ENCODE measurements at places on chromosomes 5 and 9.
A peak's percentile ranks its signal among the peaks of the same experiment; 100 is the strongest.

DNA sequence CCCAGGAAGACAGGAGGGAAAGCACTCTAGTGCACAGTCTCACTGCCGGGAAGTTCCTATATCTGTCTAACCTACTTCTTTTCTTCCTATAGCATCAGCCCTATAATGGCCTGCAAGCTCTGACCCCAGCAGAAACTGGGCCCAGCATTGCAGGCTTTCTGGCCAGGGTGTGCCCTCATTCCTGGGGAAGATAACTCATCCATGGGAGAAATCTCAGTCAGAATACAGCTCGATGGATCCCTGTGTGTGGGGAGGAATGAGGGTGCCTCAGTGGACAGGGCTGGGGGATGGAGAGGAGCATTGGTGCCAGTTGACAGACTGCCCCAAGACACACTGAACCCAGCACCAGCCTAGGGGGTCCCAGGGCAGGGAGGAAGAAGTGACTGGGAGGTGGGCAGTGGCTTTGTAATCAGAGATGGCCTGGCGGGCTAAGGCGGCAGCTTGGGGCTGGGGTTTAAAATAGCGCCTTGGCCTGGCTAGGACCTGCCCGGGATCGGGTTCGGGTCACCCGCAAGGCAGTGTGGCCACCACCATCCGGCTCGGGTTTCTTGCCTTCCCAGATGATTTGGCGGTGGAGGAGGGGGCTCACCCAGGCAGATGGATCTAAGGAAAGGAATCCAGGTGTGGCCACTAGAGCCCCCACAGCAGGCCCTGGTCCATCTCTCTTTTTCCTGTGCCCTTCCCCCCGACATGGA lies 7.6 kb upstream of the CXXC5 start:
- DNase-seq, result no peak

DNA sequence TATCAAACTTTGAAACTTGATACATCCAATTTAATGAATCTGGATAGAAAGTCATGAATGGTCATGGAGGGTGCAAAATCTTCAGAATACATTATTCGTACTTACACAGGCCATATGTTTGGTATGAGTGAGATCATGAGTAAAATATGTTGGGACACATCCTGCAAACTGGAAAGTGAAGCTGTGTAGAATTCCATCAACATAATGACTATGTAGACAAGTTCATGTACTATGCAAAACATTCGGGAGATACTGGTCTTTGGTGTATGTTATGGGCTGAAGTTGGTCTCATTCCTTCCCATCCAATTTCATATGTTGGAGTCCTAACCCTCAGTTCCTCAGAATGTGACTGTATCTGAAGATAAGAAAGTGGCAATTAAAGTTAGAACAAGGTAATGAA lies 18.1 kb upstream of the CTNND2 start:
- no peak for DNase-seq

DNA sequence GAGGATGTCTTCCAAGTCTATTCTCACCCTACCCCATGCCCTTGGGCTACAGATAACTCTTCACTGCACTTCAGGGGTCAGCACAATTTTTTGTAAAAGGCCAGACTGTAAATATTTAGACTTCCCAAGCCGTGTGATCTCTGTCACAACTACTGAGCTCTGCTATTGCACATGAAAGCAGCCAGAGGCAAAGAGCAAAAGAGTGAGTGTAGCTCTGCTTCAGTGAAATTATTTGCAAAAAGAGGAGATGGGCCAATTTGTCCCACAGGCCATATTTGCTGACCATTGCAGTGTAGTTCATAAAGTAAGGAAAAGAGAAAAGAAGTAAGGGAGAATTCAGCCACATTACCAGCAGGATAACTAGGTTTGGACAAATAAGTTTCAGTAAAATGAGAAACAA lies 7.0 kb upstream of the MOCS2 start:
- DNase-seq, result no peak

GRCh38 chr5:141051521-141051866 lies 320 bp downstream of the PCDHB1 start:
- no peak for DNase-seq

- DNase-seq, result no peak
Observed at GRCh38 chr5:149273237-149273636, 1.6 kb downstream of the AFAP1L1 start.

DNA sequence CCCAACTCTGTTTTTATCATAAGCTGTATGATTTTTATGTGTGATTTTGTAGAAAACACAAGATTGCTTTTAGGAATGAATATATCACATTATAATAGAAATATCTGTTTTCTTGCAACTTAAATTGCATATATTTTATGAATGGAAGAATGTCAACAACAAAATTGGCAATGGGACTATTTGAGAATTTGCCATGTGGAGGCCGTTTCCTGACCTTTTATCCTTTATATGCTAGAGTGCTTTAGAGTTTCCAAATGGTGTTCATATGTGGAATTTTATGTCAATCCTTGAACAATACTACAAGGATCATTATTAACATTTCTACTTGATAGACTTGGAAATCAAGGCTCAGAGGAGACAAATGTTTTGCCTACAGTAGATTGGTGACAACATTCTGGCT lies 34.2 kb downstream of the ITGA1 start:
- no peak for DNase-seq

GRCh38 chr5:154756868-154757813 lies 2.0 kb downstream of the LARP1 start:
- DNase-seq, result peak; percentile 15

DNA sequence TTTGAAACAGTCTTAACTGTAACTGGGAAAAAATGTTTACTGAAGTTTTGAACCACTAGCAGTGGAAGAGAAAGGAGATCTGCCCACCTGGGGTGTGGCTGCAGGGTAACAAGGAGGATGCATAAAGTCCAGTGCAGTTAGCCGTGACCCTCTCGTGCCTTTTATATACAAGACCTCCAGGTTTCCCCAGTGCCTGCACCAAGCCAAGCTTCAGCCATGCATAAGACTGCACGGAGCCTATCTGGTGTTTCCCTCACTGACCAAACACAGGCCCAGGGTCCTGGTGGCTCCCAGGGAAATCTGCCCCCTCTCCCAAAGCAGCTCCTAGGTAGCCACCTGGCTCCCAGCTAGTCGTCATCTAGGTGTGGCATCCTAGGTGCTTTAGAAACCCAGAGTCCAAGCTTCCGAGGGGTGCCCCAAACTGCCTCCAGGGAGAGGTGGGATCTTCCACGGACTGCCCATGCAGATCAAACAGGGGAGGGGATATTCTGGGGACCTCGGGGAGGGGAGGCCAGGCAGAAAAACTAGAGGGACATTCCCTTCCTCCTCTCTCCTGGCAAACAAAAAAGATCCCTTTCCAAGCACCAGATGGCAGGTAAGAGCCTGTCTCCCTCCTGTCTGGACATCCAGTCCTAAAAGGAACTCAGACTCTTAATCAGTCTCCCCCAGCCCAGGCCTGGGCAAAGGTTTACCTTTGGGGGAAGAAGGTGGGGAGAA lies 2.7 kb downstream of the SHB start:
- no peak for DNase-seq

GRCh38 chr5:30347858-30348257 lies 845.6 kb upstream of the CDH6 start:
- DNase-seq, result no peak

- no peak for DNase-seq
Observed at GRCh38 chr5:96637196-96637595, 25.0 kb upstream of the CAST start.

DNA sequence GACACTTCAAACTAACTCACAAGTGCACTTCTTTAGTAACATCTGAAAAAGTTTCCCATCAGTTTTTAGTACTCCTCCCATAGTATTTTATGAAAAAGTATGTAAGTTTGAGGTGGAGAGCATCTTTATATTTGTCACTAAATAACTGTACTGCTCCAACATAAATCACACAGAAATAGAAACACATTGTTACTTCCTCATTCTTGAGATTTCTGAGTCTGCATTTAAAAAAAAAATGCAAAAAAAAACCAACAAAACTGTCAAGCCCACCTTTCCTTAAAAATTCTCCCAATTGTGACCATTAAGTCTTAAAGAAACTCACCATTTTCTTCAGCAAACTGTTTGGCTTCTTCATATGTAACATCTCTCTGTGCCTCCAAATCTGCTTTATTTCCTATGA lies 18.7 kb downstream of the RAB14 start:
- DNase-seq, result no peak

GRCh38 chr5:172439785-172440477 lies 14.4 kb downstream of the SH3PXD2B start:
- no peak for DNase-seq

DNA sequence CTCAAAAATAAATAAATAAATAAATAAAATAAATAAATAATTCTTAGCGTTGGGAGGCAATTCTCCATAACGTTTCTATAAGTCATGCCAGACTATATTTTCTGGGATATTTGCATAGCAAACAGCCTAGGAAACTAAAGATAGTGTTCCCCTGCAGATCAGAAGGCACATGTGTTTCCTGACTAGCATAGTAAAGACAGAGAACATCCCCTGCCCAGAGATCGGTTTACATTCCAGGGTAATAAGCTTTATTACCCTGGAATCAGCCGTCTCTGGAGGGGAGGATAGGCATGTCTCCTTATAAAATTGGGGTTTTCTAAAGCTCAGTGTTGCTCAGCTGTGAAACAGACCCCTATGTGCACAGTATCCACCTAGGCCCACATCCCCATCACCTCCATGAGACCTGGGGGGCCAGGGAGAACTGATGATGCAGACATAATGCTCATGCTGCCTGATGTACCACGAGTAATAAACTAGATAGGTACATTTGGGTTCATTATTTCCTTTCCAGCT lies 36.9 kb upstream of the IFNK start:
- DNase-seq, result no peak

GRCh38 chr5:96788112-96788749 lies 19.5 kb downstream of the ERAP1 start:
- DNase-seq, result no peak

- no peak for DNase-seq
Observed at GRCh38 chr9:99360026-99360425, 137.9 kb downstream of the SEC61B start.

DNA sequence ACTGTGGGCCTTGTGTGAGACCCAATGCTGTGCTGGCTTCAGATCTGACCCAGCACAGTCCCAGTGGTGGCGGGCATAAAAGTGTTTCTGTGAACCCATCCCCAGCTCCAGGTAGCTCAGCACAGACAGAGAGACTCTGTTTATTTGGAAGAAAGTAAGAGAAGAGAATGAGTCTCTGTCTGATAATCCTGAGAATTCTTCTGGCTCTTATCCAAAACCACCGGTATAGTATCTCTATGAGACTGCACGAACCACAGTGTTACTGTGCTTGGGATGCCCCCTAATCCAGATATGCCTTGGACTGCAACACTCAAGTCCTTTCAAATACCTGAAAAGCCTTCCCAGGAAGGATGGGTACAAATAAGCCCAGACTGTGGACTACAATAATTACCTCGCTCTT lies 1660.8 kb upstream of the ACO1 start:
- no peak for DNase-seq

- DNase-seq, result no peak
Observed at GRCh38 chr5:91006713-91007112, 376.4 kb downstream of the ARRDC3 start.

DNA sequence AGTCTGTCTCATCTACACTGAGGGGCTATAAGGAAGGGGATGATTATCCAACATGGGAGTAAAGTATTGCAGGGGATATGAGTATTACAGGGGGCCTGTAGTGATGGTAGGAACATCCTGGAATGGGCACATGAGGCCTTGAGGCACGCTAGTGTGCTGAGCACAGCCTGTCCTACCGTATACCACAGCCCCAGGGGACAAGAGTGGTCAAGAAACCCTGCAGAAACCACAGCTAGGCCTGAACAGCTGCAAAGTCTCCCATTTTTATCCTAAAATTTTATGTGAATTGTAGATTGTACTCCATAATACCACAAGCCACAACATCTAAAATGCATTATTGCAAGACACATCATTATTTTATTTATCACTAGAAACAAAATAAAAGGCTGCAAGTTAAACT lies 136.3 kb upstream of the ASTN2 start:
- no peak for DNase-seq

DNA sequence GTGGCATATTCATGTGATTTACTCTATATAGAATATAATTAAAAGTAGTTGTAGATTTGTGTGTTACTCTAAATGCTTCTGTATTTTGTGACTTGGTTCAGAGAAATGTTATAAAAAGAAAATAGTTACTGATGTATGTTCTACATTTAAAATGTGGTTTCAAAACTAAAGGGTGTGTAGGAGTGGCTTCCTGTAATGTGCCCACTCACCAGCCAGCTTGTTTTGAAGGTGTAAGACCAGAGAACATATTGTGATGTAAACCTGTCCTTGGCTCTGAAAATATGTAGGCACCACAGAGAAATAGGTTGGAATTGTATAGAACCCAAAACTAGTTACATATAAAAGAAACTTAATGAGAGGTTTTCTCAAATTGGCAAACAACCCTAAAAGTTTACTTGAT lies 51.2 kb upstream of the ARRDC3 start:
- DNase-seq, result no peak

- no peak for DNase-seq
Observed at GRCh38 chr9:21443849-21444625, 3.8 kb downstream of the IFNA1 start.

DNA sequence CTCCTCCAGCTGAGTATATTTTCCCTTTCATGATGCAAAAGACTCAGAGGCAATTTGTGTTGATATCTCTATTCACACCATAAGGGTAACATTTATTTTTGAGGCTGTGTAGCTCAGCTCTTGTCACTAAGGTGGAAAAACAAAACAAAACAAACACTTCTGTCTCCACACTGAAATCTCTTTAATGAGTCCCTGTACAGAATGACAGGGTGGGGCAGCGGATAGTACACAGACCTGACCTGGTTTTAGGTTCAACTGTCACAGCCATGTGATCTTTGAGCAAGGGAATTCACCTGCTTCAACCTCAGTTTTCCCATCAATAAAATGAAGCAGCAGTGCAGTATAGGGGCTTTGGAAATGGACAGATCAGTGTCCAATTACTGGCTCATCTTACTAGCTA lies 29.3 kb downstream of the TLR4 start:
- DNase-seq, result no peak

DNA sequence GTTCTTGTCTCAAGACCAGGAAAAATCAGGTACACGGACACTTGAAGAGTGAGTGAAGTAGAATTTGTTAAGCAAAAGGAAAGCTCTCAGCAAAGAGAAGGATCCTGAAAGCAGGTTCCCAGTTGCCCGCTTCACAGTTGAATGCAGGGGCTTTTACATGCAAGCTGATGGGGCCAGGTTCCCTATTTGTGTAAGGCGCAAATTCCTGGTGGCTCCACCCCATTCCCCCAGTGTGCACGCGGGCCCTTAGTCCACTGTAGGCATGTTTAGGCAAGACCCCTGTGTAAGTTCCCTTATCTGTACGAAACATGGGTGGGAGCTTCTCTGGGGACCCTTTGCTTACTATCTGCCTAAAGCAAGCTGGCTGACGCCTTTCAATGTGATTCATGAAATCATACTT lies 2.7 kb upstream of the AGTPBP1 start:
- no peak for DNase-seq

- DNase-seq, result no peak
Observed at GRCh38 chr5:64680289-64680688, 10.0 kb upstream of the SHISAL2B start.

DNA sequence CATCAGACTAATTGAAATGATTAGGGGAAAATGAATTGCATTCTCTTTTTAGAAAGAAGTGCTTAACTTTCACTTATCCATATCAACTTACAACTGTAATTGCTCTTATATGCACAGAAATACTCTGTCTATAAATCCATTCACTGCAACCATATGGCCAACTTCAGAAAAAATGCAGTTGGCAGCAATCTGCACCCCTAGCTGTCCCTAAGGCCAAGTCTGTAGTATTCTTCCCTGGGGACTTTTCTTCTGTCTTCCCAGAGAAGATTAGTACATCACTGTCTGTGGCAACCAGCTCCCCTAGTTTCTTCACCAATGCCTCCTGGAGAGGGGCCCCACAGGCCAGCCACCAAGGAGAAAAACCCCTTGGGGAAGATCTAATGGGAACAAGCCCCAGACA lies 45.4 kb downstream of the ABCA1 start:
- no peak for DNase-seq
